ENCODE measurements at places on chromosomes 16 and 17.

GRCh38 chr17:28888832-28889231, 8.7 kb downstream of the FLOT2 start:
- no peak for DNase-seq

GRCh38 chr17:27346228-27346899, 52.5 kb downstream of the WSB1 start:
- DNase-seq: no peak

DNA sequence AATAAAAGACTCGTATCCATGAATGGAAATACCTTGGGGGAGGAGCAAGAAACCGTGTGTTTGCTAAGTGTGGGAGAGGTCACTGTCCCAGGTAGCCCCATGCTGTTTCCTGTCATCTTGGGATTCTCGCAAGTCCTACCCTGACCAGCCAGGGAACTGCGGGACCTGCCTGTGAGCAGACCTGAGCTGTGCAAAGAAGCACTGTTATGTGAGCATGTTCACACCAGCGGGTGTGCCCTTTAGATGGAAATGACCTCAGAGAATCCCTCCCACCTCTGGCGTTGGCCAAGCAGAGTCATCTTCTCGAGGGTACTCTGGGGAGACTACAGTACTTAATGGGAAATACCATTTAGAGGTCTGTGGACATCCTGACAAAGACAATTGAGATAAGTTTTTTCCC, 127.0 kb upstream of the MON1B start:
- no peak for DNase-seq

- no peak for DNase-seq
Observed at GRCh38 chr16:13795131-13795530, 124.8 kb upstream of the ERCC4 start.

- DNase-seq: no peak
Observed at GRCh38 chr17:67617304-67617899, 100.3 kb upstream of the NOL11 start.

- DNase-seq: no peak
Observed at GRCh38 chr16:30470170-30470512, 2.4 kb upstream of the ITGAL start.
